ENCODE measurements at places on chromosomes 16 and 17. TPM values are rescaled to one million over a fixed set of nuclear protein-coding genes. Genes with fewer than 3 reads are reported as not detected.

DNA sequence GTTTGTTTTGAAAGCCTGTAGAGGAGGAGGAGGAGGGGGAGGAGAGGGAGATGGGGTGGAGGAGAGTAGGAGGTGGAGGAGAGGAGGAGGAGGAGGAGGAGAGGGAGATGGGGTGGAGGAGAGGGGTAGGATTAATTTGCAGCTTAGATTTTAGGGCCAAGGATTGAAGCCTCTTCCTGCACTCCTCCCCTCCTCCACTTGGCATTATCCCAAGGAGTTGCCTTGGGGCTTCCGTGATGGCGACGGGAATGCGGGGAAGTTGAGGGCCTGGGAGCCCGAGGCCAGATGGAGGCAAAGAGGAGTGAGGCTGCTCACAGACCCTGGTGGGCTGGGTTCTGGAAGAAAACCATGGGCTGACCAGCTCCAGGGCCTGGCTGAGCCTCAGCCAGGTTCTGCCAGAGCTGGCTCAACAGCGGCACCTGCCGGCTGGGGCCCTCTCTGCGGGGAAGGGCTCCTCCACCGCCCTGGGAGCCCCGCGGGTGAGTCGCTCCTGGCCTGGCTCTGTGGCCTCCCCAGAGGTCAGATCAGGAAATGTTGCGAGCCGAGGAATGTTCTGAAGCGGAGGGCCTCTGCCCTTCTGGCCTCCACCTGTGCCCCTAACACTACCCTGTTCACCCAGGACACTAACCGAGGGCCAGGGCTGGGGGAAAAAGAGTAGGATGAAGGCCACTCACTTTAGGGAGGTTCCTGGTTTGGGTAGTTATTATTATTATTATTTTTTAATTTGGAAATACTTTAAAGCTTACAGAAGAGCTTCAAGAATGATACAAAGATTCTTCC lies 23.9 kb upstream of the FMNL1 start:
- DNase-seq: peak; percentile 82

NDUFAF8 gene
- 18.1 TPM for total RNA-seq

CNTD1 gene
- total RNA-seq: not detected

DNA sequence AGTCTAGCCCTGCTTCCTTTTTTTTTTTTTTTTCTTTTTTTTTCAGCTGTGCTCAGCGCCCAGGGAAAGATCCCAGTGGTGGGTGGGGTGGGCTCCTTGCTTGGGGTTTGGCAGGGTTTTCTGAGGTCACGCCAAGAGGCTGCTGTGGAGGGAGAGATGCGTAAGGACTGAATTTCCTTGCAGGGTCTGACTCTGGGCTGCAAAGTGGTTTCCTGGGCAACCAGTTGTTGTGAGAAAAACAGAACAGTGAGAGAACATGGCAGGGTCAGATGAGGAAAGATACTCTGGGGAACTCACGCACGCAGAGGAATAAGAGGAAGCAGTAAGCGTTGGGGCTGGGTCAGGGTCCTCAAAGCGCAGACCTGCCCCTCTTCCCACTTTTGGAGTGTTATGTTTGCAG lies 119.5 kb downstream of the IRF8 start:
- peak; percentile 30 for DNase-seq

- no peak for DNase-seq
Observed at GRCh38 chr17:75759457-75759856, 5.5 kb downstream of the GALK1 start.

TBC1D3 gene
- total RNA-seq: not detected

PPP1R27 gene
- total RNA-seq: not detected

DNA sequence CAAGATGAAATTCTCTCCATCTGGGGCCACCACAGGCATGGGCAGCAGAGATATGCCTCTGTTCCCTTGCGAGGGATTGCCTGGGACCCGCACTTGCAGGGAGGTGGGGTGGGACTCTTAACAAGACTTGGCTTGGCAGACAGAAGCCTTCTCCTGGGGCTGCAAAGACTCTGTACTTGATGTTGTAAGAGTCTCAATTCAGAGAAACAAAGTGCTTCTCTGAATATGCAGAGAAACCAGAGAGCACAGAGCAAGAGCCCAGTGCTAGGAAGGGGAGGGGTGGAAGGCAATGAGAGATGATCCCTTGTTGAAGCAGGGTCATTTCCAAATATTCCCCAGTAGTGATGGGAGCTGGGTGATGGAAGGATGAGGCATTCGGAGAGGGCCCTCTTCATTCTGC lies 2.2 kb downstream of the MMP28 start:
- DNase-seq: no peak

- DNase-seq: no peak
Observed at GRCh38 chr17:53736516-53737240, 86.0 kb upstream of the KIF2B start.

GRCh38 chr16:29825145-29826044 lies 5.1 kb downstream of the MVP start:
- DNase-seq: no peak

FBXO39 gene
- 4.1 TPM for total RNA-seq

PFAS gene
- 14.5 TPM for total RNA-seq

DNA sequence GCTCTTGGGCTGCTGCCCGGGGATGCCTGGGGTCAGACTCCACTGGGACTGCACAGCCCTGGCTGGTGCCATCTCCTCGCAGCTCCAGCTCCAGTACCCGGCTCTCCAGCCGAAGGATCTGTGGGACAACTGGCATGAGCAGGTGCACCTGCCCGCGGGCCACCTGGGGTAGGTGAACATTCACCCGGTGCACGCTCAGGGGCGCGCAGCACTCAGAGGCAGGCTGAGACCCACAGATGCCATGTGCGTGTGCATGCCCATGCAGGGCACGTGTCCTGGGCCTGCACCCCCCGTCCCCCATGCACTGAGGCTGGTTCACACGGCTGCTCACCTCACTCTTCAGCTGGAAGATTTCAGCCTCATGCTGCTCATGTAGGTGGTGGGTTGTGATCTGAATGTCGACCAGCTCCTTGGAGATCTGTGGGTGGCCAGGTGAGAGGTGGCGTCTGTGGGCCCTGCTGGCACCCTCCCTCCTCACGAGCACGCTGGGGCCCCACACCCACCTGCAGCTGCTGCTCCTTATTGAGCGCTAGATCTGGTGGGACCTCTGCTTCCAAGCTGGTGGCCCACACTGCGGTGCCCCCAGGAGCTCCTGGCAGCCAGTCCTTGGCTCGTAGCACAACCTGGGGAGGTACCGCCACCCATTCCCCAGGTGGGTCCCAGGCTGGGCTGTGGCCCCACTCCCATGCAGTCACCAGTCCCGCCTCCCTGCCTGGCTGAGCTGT lies 618 bp downstream of the CCDC78 start:
- no peak for DNase-seq

DNA sequence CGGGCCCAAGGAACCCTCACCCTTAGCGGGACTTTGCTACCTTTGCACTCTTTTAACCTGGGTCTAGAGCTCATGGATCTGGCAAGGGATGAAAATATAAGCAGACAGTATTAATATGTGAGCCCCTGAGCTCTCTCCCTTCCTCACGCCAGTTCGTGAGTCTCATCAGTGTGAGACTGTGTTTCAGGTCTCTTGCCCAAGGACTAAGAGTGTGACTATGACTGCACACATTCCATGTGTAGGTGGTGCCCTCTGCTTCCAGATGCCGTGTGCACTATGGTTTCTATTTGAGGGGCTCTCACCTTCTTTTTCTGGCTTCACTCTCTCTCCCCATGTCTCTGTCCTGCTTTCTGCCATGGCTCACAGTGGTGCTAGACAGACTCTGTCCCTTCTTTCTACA lies 40.5 kb downstream of the DHRS7B start:
- DNase-seq: no peak

- no peak for DNase-seq
Observed at GRCh38 chr16:48897698-48898205, 287.8 kb upstream of the N4BP1 start.

DNA sequence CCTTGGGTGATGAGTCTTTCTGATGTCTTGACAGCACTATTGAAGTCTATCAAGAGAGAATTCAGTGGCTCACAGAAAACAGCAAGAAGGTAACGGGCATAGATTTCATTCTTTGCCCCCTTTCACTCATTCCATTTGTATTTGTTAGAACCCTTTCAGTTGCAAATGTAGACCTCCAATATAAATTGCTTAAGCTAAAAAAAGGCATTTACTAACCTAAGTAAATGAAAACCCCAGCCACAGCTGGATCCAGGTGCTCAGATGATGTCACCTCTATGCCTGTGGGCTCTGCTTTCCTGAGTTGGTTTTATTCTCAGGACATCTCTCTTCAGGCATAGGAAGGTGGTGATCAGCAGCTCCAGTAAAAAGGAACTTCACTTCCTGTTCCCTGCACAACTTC lies 11.1 kb downstream of the VWA3A start:
- DNase-seq: no peak

Data from Peyer's patch (tissue), 4 donors.